ENCODE measurements at places on chromosomes 4 and X.

GRCh38 chr4:27835851-27836250 is 975.2 kb downstream of the STIM2 start:
- no peak overlapping the region for H3K4me3 ChIP-seq
- DNase-seq: no peak
- no peaks in the 10 kb centered on the region for H3K27me3 ChIP-seq
- no peak overlapping the region for H3K27ac ChIP-seq

DNA sequence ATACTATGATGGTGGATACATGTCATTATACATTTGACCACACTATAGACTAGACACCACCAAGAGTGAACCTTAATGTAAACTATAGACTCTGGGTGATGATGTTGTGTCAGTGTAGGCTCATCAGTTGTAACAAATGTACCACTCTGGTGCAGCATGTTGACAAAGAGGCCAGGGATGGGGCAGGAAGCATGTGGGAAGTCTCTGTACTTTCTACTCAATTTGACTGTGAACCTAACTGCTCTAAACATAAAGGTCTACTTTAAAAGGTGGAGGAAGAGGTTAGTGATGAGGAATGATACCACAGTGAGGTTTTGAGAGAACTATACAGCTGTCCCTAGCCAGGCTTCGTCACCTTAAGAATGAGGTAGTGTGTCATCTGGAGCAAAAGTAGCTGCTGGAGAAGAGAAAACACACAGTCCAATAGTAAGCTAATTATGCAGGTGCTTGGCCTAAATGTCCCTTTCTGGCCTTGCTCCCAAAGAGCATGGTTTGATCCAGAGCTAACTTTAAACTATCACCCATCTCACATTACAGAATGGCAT is 38.4 kb downstream of the GRSF1 start:
- H3K36me3 ChIP-seq: peaks cover 11% of the 10 kb centered on the region
- DNase-seq: no peak
- H3K27ac ChIP-seq: no peak overlapping the region
- H3K4me3 ChIP-seq: no peak overlapping the region

DNA sequence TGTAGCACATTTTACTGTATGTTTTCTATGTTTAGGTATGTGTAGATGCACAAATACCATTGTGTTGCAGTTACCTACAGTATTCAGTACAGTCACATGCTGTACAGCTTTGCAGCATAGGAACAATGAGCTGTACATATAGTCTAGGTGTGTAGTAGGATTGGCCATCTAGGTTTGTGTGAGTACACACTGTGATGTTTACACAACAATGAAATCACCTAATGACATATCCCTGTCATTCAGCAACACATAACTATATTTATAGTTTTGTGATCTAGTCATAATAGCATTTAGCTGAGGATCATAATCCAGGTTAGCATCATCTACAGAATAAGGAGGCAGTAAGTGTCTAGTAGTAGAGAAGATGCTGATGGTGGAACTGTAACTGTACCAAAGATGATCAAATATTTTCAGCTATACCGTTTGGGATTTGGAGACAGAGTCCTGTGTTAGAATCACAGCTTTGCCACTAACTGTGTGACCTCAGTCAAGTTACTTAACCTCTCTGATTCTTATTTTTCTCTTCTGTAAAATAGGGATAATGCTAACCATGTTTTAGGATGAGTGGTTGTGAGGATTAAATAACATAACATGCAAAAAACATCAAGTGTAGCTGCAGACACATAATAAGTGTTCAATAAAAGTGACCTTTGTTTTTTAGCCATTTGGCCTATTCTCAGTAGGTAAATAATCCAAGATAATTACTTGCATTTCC is 73.3 kb downstream of the LIMCH1 start:
- peak overlapping the region; percentile 90 for H3K4me3 ChIP-seq
- H3K36me3 ChIP-seq: peaks cover 6% of the 10 kb centered on the region
- DNase-seq: no peak
- peak overlapping the region; percentile 79 for H3K27ac ChIP-seq
- H3K27me3 ChIP-seq: no peaks in the 10 kb centered on the region
- peaks cover 42% of the 10 kb centered on the region for H3K4me1 ChIP-seq

DNA sequence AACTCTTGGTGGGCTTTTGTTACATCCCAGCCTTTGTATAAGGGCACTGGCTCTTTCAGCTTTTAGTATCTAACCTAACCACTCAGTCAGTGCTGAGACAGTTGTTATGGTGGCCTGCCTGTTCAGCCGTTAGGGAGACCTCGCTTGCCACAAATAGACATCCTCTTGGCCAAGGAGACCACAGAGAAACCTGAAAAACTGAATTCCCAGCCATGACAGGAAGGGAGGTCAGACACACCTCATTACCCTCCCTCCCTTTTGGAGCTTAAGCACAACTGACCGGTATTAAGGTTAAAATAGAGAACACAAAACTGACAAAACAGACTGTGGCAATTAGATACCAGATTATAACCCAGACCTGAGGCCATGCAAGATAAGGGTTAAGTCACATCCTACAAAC is 1639.3 kb downstream of the RPA4 start:
- H3K36me3 ChIP-seq: no peaks in the 10 kb centered on the region
- no peak for DNase-seq
- H3K4me3 ChIP-seq: no peak overlapping the region
- no peaks in the 10 kb centered on the region for H3K27me3 ChIP-seq
- peak overlapping the region; percentile 23 for H3K27ac ChIP-seq

GRCh38 chr4:85607624-85608023 is 132.7 kb downstream of the ARHGAP24 start:
- H3K4me3 ChIP-seq: no peak overlapping the region
- no peaks in the 10 kb centered on the region for H3K4me1 ChIP-seq
- H3K36me3 ChIP-seq: no peaks in the 10 kb centered on the region
- H3K27ac ChIP-seq: no peak overlapping the region
- no peaks in the 10 kb centered on the region for H3K27me3 ChIP-seq

- H3K27ac ChIP-seq: no peak overlapping the region
- H3K27me3 ChIP-seq: no peaks in the 10 kb centered on the region
- no peaks in the 10 kb centered on the region for H3K4me1 ChIP-seq
- H3K4me3 ChIP-seq: no peak overlapping the region
These were observed 277.9 kb downstream of the TRIML1 start for GRCh38 chr4:188417181-188417580.

DNA sequence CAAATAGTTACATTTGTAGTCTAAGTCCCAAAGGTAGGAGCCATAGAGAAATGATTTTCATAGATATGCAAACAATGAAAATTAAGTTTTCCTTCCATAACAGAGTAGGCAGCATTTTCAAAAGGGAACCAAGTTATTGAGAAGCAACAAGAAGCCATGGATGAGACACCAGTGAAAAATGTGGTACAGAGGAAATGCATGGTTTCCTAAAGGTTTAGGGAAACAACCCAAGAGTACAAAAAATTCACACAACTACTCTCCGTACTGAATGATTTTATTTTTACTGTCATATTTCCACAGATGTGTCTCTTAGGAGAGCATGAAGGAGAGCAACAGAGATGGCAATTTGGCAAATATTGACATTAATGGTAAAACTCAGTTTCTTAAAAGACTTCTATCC is 1408.9 kb upstream of the PCDH7 start:
- no peak overlapping the region for H3K4me3 ChIP-seq
- no peak overlapping the region for H3K27ac ChIP-seq
- no peak for DNase-seq
- H3K27me3 ChIP-seq: no peaks in the 10 kb centered on the region

DNA sequence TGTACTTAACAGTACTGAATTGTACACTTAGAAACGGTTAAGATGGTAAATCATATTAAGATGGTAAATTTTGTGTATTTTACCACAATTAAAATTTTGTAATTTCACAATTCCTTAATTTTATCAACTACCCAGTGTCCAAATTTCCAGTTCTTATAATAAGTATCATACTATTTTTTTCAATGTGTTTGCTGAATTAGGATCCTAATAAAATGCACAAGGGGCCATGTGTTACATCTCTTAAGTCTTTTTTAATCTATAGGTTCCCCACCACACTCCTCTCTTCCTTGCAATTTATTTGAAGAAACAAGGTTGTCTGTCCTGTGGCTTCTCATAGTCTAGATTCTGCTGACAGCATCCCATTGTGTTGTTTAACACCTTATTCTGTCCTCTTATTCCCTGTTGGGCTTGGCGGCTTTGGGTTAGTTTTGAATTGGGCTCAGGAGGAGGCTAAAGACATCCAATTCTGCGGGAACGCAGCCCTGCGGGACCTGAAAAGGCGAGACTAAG is 533 bp upstream of the SYAP1 start:
- H3K27me3 ChIP-seq: no peaks in the 10 kb centered on the region
- peaks cover 25% of the 10 kb centered on the region for H3K4me1 ChIP-seq
- H3K36me3 ChIP-seq: peaks cover 11% of the 10 kb centered on the region
- H3K4me3 ChIP-seq: peak overlapping the region; percentile 93
- no peak for DNase-seq
- H3K27ac ChIP-seq: peak overlapping the region; percentile 100

DNA sequence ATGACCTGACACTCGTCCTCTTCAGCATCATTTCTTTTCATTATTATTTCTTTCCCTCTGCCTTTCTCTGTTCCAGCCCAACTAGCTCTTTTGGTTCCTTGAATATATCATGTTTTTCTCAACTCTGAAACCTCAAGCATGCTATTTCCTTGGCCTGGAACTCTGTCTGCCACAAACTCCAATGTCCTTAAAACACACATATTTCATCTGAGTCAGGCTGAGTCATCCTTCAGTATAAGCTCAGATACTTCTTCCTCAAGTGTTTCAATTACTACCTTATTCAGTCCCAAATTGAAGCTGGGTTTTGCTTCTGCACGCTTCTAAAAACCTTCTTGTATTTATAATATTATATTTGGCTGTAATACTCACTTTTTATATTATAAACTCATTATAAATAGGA is 424.2 kb downstream of the PDGFC start:
- no peak overlapping the region for H3K4me3 ChIP-seq
- no peaks in the 10 kb centered on the region for H3K36me3 ChIP-seq
- H3K4me1 ChIP-seq: peaks cover 9% of the 10 kb centered on the region
- DNase-seq: no peak
- no peak overlapping the region for H3K27ac ChIP-seq
- H3K27me3 ChIP-seq: no peaks in the 10 kb centered on the region

GRCh38 chr4:185215261-185215660 is 5.9 kb downstream of the SNX25 start:
- no peak overlapping the region for H3K27ac ChIP-seq
- no peaks in the 10 kb centered on the region for H3K36me3 ChIP-seq
- peaks cover 17% of the 10 kb centered on the region for H3K27me3 ChIP-seq
- no peak overlapping the region for H3K4me3 ChIP-seq
- DNase-seq: no peak

- no peak overlapping the region for H3K4me3 ChIP-seq
- H3K27me3 ChIP-seq: no peaks in the 10 kb centered on the region
- DNase-seq: no peak
- H3K27ac ChIP-seq: no peak overlapping the region
These were observed 28.3 kb upstream of the GUCY1A1 start for GRCh38 chr4:155638195-155638965.

GRCh38 chr4:6064383-6064782 is 46.2 kb upstream of the C4orf50 start:
- H3K27me3 ChIP-seq: peaks cover 26% of the 10 kb centered on the region
- H3K27ac ChIP-seq: no peak overlapping the region
- no peaks in the 10 kb centered on the region for H3K36me3 ChIP-seq
- DNase-seq: no peak

- no peak overlapping the region for H3K4me3 ChIP-seq
- H3K4me1 ChIP-seq: no peaks in the 10 kb centered on the region
- DNase-seq: no peak
- H3K27ac ChIP-seq: no peak overlapping the region
- H3K27me3 ChIP-seq: peaks cover 10% of the 10 kb centered on the region
- H3K36me3 ChIP-seq: no peaks in the 10 kb centered on the region
These were observed 53.2 kb downstream of the ADRA2C start for GRCh38 chr4:3819210-3819919.

DNA sequence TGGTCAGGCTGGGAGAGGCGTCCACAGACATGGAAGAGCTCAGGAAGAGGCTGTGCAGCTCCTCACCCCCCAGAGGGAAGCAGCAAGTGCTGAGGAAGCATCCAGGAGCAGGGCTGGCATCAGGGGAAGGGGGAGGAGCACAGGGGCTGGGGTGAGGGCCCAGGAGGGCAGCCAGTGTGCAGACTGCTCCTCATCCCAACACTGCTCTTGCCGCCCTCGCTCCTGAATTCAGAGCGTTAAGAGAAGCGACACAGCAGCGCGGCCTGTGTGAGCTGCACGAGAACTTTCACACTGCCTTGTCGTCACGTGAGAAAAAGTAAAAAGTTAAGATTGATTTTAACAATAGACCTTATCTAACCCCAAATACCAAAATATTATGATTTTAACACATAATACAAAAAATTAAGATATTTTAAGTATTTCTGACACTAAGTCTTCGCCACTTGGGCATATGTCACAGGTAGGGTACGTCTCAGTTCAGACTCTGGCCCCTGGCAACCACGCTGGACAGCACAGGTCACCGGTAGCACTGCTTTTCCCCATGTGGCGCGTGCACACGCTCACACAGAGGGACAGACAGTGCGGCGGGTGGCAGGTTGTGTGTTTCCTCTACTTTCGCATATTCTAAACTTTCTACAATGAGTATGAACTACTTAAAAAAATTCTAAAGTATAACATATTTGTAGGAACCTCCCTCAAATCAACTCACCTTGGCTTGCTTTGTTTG is 19.7 kb downstream of the NOP14 start:
- no peak overlapping the region for H3K27ac ChIP-seq
- no peak overlapping the region for H3K4me3 ChIP-seq
- H3K36me3 ChIP-seq: peaks cover 3% of the 10 kb centered on the region
- no peaks in the 10 kb centered on the region for H3K27me3 ChIP-seq

- no peaks in the 10 kb centered on the region for H3K4me1 ChIP-seq
- DNase-seq: no peak
- no peak overlapping the region for H3K27ac ChIP-seq
- no peak overlapping the region for H3K4me3 ChIP-seq
- H3K27me3 ChIP-seq: no peaks in the 10 kb centered on the region
- peaks cover 7% of the 10 kb centered on the region for H3K36me3 ChIP-seq
These were observed 601 bp upstream of the FGFBP2 start for GRCh38 chr4:15963576-15963975.

GRCh38 chr4:109655396-109655795 is 47.8 kb downstream of the CASP6 start:
- no peak overlapping the region for H3K4me3 ChIP-seq
- no peaks in the 10 kb centered on the region for H3K27me3 ChIP-seq
- peaks cover 4% of the 10 kb centered on the region for H3K36me3 ChIP-seq
- DNase-seq: no peak

- peaks cover 44% of the 10 kb centered on the region for H3K4me1 ChIP-seq
- peak overlapping the region; percentile 30 for H3K27ac ChIP-seq
- H3K36me3 ChIP-seq: peaks cover 5% of the 10 kb centered on the region
- DNase-seq: no peak
- no peak overlapping the region for H3K4me3 ChIP-seq
These were observed 10.0 kb downstream of the SAT1 start for GRCh38 chrX:23792861-23793553.

DNA sequence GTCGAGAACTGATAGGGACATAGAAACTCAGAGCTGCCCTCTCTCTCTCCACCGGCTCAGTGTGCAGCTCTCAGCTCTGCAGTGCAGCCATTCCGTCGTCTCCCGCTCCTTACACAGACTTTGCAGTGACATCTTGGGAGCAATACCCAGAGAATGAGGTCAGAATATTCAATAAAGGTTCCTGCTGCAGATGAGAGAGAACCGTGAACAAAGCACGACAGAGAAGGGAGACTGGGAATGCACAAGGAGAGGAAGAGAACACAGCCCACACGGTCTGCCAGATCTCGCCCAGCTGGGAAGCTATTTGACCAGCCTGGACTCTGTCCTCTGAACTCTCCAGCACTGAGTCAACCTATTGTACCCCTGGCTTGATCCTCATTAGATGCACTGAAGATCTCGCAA is 118.0 kb upstream of the PPARGC1A start:
- H3K36me3 ChIP-seq: no peaks in the 10 kb centered on the region
- no peaks in the 10 kb centered on the region for H3K27me3 ChIP-seq
- DNase-seq: no peak
- no peak overlapping the region for H3K4me3 ChIP-seq
- H3K27ac ChIP-seq: no peak overlapping the region
